ENCODE measurements at places on chromosomes 11 and 22.

DNA sequence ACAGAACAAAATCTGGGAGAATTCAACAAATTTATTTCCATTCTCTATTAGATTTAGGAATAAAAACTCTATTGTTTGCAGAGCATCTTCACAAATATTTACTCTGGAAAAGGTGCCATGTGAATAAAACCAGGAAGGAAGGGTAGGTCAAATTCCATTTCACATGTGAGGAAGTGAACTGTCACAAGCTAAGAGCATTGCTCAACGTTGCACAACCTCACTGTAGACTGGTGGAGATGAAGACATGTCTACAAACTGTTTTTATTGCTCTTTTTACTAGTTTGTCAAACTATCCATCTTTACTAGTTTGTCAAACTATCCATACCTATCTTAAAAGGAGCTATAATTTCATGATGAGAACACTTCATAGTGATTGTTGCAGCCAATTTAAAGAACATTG is 236.4 kb downstream of the CNTN5 start:
- peak; percentile 79 for DNase-seq

DNA sequence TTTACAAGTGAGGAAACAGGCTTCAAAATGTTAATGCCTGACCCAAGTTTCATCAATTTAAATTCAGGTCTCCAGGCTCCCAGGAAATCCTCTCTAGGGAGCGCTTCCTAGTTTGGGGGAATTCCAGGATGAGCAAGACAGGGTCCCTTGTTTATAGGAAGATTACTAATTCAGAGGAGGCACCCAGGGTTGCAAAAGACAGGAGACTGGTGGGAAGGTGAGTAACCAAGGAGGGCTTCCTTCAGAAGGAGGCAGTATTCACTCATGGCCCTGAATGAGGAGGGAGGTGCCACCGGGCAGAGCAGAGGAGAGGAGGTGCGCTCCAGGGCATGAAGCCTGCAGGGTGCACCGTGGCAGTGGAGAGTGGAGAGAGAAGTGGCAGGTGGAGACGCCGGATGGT is 1.6 kb downstream of the TMEM132A start:
- no peak for DNase-seq

DNA sequence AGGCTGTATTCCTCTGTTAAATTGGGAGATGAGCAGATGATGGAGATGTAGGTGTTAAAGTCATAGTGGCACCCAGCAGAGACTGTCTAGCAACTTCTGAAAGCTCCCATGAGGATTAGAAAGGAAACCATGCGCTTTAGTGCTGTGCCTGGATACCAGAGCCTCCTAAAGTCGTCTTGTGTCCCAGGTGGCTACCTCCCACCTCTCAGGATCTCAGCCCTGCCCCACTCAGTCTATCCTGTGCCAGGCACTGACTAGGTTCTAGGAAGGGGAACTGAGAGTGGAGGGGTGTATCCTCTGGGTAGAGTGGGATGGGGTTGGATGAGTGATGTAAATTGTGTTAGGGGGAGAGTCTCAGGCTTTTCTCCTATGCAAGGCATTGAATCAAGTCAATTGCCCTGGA is 60.2 kb downstream of the KIAA1671 start:
- DNase-seq, result peak; percentile 38

- no peak for DNase-seq
Observed at GRCh38 chr11:15641271-15642045, 526.7 kb downstream of the INSC start.

DNA sequence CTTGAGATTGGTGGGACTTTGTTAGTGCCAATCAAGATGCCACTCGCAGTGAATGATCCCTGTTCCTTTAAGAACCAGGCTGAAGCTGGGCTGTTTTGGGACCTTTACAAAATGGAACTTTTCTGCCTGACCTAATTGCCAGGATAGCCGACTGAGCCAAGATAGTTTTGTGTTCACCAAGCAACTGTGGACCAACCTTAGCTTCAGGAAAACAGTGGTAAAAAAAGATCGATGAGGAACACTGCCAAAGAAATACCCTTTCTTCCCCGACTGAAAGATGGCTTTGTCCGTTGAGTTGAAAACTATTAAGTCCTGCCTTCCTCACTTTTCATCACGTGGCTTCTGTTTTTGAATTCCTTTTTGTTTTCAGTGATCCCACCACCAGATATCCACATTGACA is 157.9 kb upstream of the SORL1-AS1 start:
- DNase-seq, result no peak

- DNase-seq, result no peak
Observed at GRCh38 chr22:48395201-48395600, 1432.5 kb downstream of the BRD1 start.

DNA sequence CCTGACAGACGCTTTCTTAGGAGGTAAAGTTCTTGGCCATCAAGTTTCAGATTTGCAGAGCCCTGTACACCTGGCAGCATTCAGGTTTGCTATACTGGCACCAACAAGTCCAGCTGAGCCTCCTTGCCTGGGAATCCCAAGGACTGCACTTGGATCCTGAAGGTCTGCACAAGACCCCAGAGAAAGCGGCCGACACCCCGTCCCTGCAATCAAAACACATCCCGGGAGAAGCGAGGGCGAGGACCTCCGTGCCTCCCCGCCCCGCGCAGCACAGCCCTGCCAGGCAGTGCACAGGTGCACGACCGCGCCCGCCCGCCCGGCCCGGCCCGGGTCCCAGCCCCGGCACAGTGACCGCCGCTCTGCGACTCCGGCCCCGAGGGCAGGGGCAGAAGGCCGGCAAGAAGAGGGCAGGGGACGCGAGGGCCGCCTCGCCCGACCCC is 559 bp downstream of the MRTFA start:
- no peak for DNase-seq

DNA sequence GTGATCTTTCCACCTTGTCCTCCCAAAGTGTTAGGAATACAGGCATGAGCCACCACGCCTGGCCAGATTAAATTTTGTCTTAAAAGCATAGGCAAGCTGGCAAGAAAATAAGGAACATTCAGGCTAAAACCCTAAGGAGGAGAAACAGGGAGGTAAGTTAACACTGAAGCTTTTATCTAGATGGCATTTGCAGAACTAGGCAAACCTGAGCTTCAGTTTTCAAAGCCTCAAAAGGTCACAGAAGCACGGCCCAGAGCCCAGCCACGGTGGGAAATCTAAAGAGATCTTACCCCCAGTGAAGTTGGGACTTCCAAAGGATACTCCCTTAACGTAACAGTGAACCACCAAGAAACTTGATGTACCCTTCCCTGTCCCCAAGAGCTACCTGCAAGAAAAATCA is 28.4 kb downstream of the PC start:
- no peak for DNase-seq

- DNase-seq, result no peak
Observed at GRCh38 chr11:27244900-27245299, 118.1 kb downstream of the CCDC34 start.

Measured in MV-4-11 (cell line).